Peyer's patch (tissue), 4 donors: ENCODE measurements at places on chromosomes 5 and 9. TPM values are rescaled to one million over a fixed set of nuclear protein-coding genes. Genes with fewer than 3 reads are reported as not detected.

Gene MLANA
- not detected for total RNA-seq

Gene PITX1
- total RNA-seq: 0.88 TPM

Gene ELOVL7
- 77.6 TPM for total RNA-seq

Gene PPP3R2
- total RNA-seq: not detected

Gene ZDHHC21
- 52.5 TPM for total RNA-seq

DNA sequence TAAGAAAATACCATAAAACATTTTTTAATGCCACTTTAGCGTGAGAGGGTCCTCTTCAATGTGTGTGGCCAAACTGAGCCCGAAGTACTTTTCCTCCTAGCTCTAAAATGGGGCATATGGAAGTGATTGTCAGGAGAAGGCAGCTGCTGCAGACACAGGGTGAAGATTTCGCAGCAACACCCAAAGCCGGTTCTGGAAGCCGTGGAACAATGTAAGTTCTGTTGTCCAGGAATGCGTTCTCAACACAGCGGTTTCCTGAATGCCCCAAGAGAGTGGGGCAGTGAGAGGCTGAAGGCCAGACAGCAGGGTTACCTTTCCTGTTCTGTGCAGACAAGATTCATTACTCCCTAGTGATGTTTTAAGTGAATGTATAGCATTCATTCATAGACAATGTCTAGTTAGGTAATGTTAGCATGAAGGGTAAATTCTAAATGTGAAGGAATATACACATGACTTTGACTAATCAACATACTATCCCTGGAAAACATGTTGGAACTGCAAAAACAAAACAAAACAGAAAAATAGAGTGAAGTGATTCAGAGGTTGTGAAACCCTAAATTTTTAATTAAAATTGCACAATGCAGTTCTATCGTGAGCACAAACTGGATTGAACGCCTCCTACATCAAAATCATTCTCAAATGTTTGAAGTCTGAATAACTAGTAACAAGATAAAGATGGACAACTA is 197.0 kb upstream of the SEMA6A start:
- DNase-seq: no peak

- DNase-seq: no peak
Measured at GRCh38 chr5:23523998-23524397, 16.6 kb downstream of the PRDM9 start.

DNA sequence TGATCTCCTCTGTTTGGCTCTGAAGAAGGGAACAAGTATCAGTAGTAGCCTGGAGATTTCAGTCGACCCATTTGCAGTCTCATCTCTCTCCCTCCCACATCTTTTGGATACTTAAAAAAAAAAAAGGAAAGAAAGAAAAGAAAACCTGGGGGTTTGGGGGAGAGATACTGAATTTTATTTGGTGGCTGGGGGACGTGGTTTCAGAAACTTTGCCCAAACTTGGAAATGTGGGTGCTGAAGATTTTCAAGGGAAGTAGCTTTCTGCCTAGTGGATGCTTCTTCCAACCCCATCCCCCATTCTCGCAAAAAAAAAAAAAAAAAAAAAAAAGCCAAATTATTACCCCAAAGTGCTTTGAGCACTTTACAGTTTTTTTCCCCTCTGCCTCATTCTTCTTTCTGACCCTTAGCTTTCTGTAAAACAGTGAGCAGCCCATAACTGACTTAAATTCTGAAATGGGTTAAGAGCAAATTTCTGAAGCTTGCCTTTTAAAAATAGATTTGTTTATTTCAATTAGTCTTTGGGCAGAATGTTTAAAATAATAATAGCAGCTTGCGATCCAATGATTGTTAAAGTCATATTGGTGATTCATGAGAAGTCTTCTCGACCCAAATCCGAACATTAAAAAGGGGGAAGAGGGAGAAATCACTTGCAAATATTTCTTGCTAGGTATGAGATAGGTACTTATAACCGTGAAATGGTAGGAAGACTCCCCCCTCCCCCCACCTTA is 894 bp downstream of the FST start:
- DNase-seq: no peak

DNA sequence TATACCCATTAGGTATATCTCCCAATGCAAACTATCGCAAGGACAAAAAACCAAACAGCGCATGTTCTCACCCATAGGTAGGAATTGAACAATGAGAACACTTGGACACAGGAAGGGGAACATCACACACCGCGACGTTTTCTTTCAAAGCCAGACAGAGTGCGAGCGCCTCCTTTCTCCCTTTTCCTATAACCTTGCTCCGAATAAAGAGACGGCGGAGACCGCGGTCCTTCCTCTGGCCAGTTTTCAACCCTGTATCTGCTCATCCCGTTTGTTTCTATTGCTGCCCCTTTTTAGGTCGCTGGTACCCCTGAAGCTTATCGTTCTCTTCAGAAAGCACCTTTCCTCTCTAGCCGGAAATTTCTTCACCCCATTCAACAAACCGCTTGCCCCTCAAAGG is 1.3 kb downstream of the LVRN start:
- no peak for DNase-seq

DNA sequence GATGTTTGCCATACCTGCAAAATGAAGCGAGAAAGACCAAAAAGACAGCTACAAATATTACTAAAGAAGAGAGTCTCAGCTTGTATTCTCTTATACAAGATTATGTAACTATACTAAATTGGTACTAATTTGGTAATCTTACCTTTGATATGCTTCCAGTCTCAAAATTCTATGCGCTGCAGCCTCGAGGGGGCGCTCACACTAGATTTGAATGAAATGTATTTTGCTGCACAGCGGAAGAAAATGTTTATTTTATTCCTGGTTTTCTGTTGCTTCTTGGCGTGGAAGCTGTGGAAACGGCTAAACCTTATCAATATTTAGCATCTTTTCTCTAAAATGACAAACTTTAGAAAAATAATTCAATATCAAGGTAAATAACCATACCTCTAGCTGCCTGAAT is 267.0 kb upstream of the NUDT12 start:
- DNase-seq: no peak

- no peak for DNase-seq
Measured at GRCh38 chr9:37105234-37105633, 15.1 kb upstream of the ZCCHC7 start.

DNA sequence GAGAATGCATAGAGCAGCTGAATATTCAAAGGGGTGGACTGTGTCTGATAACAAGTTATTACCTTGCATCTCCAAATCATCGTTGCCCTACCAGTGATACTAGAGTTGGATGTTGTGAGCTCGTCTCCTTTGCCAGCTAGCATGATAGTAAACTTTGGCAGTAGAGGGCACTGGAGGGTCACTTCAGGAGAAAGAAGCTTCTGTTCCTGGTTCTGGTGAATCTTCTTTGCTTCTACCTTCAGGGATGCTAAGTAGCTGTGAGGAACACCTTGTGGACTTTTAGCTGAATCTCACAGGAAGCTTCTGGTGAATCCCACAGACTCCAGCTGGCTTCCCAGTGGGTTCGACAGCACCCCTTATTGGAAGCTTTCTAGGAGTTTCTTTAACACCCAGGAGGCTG is 626.6 kb upstream of the SGCD start:
- DNase-seq: no peak

- DNase-seq: no peak
Measured at GRCh38 chr5:58851571-58851970, 268.7 kb downstream of the RAB3C start.

- DNase-seq: no peak
Measured at GRCh38 chr5:87129046-87129445, 138.6 kb upstream of the RASA1 start.

DNA sequence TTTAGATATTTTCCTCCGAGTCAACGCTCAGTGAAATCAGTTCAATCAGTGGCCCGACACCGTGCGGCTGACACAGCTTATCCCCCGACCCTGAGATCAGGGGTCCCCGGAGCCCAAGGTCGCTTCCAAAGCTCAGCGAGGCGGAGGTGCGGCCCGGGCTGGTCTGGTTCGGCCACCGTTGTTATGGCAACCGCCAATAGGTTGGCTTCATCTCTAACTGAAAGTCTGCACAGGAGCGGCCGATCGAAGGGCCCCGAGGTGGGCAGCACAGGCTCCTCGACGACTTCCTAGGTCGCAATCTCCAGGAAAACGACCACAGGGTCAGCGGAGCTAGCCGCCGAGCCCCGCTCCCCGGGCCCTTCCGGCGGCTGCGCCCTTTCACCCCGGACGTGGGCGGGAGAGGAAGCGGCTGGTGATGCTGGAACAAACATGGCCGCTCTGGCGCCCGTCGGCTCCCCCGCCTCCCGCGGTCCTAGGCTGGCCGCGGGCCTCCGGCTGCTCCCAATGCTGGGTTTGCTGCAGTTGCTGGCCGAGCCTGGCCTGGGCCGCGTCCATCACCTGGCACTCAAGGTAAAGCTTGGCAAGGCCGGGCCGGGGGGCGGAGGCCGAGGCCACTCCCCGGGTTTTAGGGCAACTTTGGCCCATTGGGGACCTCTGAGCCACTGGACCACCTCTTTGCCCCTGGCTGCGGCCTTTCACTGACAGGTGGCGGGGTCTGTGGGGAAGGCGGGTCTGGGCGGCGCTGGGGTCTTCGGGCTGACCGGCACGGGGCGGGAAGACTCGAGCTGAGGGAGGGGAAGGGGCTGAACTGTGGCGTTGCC is at the start of gene GPR107:
TSS of gene GPR107 (plus strand) at position 403 of the 821 bp plus-strand sequence. CDS start at position 430, 27 bp downstream.
- peak; percentile 73 for DNase-seq

- no peak for DNase-seq
Measured at GRCh38 chr9:114223564-114224246, 68.4 kb downstream of the COL27A1 start.

DNA sequence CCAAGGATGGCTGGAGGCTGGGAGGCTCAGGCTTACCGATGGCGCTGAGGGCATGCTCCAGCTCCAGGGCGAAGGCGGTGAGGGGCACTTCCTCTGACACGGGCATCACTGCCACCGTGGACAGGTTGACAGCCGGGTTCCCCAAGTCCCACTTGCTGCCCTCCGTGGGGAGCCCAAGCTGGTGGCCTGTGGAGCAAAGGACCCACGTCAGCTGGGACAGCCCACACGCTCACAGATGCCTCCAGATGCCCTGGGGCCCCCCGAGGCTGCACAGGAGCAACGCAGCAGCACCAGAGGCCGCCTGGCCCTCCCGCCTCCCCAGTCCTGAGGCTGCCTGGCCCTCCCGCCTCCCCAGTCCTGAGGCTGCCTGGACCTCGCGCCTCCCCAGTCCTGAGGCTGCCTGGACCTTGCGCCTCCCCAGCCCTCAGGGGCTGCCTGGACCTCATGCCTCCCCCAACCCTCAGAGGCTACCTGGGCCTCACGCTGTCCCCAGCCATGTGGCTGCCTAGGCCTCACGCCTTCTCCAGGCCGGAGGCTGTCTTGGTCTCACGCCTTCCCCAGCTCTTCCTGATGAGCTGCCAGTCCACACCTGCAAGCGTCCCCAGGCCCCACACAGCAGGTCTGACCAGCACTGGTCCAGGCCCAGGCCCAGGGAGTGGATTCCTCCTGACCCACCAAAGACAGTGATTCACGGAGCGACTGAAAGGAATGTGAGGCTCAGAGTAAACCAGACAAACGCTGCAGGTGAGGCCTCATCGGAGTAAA is 25.6 kb upstream of the NSMF start:
- no peak for DNase-seq

- DNase-seq: peak; percentile 22
Measured at GRCh38 chr5:73451224-73452130, 2.9 kb upstream of the FOXD1 start.

DNA sequence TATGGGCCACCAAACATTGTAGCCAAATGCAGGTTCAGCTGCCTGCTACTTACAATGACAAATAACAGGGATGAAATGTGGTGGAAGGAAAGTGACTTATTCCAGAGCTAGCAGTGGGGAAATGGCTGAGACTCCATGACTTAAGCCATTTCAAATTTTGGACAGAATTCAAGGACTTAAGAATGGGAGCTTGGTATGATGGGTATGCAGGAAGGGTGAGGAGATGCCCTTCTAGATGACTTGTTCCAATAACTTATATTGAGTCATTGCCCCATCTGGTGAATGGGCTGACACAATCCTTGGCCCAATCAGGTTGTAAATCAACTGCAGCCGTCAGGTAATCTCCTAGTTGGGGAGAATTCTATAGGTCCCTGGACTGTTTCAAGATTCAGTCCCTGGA is 230.7 kb upstream of the SGCD start:
- no peak for DNase-seq

GRCh38 chr5:83441747-83442146 is 29.8 kb upstream of the VCAN start:
- no peak for DNase-seq

- DNase-seq: no peak
Measured at GRCh38 chr9:117744856-117745389, 40.7 kb downstream of the TLR4 start.

GRCh38 chr5:168334280-168334679 is 42.8 kb downstream of the WWC1 start:
- no peak for DNase-seq

DNA sequence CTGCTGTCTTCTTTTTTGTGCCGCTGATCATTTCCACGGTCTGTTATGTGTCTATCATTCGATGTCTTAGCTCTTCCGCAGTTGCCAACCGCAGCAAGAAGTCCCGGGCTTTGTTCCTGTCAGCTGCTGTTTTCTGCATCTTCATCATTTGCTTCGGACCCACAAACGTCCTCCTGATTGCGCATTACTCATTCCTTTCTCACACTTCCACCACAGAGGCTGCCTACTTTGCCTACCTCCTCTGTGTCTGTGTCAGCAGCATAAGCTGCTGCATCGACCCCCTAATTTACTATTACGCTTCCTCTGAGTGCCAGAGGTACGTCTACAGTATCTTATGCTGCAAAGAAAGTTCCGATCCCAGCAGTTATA is 17.1 kb downstream of the F2R start:
- DNase-seq: no peak

GRCh38 chr5:156515803-156516360 is 188.9 kb downstream of the SGCD start:
- DNase-seq: no peak

- no peak for DNase-seq
Measured at GRCh38 chr9:94817291-94818177, 91.0 kb downstream of the AOPEP start.

DNA sequence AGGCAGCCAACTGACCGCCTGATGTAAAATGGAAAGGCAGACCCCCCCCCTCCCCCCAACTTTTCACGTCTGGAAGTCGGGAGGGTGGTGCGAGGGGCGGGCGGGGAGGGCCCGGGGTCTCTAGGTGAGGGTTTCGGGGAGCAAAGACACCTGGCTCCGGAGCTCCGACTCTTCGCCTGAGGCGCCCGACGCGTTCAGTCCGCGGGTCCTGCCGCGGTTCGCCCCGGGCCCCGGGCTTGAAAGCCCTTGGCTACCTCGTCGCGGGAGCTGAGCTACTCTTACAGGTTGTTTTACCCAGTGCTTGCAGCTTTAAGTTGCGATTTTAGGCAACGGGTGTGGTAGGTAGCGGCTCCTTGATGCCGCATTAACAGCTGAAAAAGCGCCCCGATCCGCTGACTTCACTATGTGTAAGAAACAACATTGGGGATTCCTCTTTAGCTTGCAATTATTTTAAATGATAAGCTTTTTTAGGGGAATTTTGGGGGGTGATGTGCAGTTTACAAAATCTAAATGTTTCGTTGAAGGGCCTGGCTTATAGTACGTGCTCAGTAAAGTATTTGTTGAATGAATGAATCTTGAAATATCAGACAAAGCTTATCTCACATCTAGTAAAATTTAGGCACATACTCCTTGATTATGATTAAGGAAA is 722 bp downstream of the CDC42SE2 start:
- DNase-seq: peak; percentile 75

DNA sequence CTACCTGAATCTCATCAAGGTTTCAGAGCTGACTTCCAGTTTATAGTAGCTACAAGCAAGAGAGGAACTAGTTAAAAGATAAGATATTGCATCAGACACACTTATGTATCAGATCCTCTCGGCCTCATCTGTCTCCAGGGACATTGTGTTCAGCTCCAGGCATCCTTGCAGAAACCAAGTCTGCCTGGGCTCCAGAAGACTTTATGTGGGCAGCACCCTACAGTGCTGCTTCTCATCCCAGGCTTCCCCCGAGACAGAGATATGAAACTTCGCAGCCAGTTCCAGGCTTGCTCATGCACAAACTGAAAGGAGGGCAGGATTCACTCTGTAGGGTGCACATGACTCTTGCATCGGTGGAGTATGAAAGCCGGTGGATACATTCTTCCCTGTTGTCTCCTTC is 33.9 kb upstream of the FOXB2 start:
- no peak for DNase-seq
